ENCODE measurements at places on chromosomes 16 and 17.
A peak's percentile ranks its signal among the peaks of the same experiment; 100 is the strongest.

GRCh38 chr16:81041696-81042095, 6.1 kb downstream of the ATMIN start:
- DNase-seq = no peak

DNA sequence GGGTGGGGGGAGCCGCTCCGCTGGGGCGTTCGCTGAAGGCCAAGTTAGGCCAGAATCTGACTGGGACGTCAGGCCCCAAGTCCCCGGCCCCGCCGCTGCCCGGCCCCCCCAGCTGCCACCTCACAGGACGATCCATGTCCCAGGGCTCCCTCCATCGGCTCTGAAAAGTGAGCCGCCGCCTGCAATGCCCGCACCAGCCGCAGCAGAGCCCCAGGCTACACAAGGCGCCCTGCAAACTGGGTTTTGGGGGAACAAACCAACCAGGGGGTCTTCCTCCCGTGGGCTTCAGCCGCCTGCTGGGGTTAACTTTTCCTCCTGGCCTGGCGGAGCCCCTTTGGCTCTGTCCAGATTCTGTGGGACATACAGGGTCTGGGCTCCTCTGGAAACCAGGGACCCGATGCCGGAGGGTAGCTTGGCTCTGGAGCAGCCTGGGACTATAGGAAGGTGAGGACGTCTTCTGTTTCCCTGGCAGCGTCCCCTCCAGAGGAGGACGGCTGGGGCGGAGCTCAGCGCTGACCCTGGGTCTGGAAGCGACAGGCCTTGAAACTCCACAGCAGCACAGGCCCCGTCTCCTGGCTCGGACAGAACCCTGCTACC, 835 bp downstream of the NME4 start:
- peak; percentile 94 for DNase-seq

DNA sequence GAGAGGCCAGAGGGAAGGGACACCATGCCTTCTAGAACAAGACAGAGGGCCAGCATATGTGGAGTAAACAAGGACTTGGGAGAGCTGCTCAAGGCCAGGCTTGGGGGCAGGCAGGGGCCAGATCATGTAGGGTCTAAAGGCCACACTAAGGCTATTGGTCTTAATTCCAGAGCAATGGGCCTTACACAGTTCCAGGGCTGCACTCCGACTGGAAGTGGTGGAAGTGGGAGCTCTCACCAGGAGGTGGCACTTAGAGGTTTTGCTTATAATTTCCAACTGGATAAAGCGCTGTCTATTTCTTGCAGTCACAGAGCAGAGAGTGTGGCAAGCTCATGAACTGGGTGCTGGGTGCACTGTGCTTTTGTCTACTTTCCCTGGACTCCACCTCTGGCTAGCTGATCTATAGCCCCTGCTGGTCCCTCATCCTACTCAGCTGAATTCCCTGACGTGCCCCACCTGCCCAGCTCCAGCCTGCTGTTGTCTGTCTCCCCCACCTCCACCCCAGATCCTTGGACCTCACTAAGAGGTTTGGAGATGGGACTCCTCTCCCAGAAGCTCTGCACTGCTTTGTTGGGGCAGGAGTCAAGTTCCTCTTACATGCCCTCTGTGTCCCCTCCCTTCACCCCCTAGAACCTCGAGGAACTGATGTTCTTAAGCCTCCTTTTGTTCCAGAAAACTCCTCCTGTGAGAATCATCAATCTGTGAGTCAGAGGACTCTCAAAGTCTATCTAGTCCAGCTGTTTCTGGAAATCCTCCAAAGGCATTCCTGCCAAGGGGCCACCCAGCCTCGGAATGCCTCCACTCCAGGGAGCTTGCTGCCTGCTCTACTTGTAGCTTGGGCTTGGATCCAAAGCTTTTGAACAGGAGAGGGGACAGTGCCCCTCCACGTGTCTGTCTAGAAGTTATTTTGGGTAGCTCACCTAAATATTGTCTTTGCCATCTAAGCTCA, 48.1 kb upstream of the KSR1 start:
- peak; percentile 33 for DNase-seq

- peak; percentile 30 for DNase-seq
These were observed 279.0 kb upstream of the IRX5 start for GRCh38 chr16:54651440-54652195.

DNA sequence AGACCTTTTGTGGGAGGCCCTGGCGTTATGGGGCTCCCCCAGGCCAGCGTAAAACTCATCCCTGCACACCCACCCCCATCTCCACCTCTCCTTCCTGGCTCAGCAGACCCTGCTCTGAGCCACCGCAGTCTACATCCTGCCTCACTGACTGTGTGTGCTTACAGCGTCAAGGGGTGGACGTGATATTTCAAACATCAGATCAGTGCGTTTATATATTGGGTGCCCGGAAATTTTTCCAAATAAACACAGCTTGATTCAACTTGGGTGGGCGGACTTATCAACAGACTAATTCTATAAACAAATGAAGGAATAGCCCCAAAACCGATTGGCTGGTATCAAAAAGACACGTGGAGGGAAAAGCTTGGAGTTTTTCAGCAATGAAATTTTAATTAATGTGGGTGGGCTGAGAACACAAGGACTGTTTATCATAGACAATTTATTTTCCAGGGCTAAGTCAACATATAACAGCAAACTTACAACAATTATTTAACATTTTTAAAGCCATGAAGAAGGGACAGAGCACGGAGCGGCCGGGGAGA, at the start of gene FOXL1:
FOXL1 (plus strand) TSS at position 489 of the 539 bp plus-strand sequence. CDS start 175 bp downstream, outside the sequence.
- DNase-seq = no peak

DNA sequence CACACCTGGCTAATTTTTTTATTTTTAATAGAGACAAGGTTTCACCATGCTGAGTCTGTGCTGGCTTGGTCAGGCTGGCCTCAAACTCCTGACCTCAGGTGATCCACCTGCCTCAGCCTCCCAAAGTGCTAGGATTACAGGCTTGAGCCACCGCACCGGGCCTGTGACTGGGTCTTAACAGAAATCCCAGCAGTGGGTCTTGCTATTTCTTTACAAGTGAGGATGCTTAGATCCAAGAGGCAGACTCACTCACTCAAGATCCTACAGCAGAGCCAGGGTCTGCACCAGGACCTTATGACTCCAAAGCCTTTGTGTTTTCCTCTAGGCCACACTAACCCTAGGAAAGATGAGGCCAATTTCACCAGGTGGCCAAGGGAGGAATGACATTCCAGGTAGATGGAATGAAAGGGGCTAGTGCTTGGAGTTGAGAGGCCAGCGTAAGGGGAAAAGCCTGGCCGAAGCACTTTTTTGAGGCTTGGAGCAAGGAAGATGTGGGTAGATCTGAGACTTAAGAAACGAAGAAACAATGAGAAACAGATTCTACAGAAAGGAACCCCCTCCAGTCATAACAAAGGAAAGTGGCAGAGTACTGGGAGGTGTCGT, 5.7 kb upstream of the STAT5A start:
- DNase-seq = no peak

- no peak for DNase-seq
These were observed 36.8 kb upstream of the LYRM9 start for GRCh38 chr17:27930000-27930399.

DNA sequence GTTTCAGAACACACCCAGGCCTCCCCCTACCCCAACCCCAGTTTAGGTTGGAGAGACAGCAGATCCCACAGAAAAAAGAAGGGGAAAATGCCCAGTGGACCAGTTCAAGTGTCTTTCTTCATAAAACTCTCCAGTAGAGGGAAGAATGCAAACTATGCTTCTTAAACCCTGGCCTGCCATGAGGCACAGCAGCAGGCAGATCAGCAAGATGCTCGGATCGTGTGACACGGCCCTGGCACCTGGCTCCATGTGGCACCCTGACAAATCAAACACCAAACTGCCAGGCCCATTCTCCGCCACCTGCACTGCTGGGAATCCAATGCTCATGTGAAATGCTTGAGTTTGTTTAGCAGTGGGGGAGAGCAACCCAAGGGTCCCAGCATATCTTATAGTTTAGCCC, 166.8 kb downstream of the SOX9 start:
- no peak for DNase-seq

All from posterior cingulate gyrus (tissue), 11 donors.